Large intestine (tissue), 12 donors: ENCODE measurements at places on chromosomes 11 and 22. TPM values are rescaled to one million over a fixed set of nuclear protein-coding genes. Genes with fewer than 3 reads are reported as not detected.
A peak's percentile ranks its signal among the peaks of the same experiment; 100 is the strongest.

GRCh38 chr11:126594921-126595367, 239.5 kb downstream of the ST3GAL4 start:
- no peak overlapping the region for H3K4me3 ChIP-seq
- H3K36me3 ChIP-seq = no peaks in the 10 kb centered on the region
- no peak overlapping the region for H3K27ac ChIP-seq
- no peak for DNase-seq
- no peaks in the 10 kb centered on the region for H3K4me1 ChIP-seq
- peaks cover 11% of the 10 kb centered on the region for H3K27me3 ChIP-seq

DNA sequence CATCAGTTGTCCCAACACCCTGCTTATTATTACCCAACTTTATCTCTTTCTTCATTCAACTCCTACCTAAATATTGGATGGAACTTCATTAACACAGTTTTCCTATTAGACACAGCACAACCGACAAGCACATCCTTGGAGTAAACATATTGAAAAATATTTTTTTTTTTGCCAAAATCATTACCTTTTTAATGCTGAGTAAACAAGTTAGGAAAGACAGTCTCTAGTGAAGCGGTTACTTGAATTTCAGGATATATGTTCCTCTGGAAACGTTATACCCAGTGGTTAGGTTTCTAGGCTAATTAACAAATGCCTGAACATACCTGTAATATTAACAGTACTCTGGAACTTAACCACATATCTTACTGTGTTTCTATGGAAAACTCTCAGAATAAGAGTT, 11.4 kb downstream of the SESN3 start:
- H3K27ac ChIP-seq = no peak overlapping the region
- H3K4me1 ChIP-seq = no peaks in the 10 kb centered on the region
- H3K27me3 ChIP-seq = no peaks in the 10 kb centered on the region
- H3K36me3 ChIP-seq = no peaks in the 10 kb centered on the region
- no peak for DNase-seq

DNA sequence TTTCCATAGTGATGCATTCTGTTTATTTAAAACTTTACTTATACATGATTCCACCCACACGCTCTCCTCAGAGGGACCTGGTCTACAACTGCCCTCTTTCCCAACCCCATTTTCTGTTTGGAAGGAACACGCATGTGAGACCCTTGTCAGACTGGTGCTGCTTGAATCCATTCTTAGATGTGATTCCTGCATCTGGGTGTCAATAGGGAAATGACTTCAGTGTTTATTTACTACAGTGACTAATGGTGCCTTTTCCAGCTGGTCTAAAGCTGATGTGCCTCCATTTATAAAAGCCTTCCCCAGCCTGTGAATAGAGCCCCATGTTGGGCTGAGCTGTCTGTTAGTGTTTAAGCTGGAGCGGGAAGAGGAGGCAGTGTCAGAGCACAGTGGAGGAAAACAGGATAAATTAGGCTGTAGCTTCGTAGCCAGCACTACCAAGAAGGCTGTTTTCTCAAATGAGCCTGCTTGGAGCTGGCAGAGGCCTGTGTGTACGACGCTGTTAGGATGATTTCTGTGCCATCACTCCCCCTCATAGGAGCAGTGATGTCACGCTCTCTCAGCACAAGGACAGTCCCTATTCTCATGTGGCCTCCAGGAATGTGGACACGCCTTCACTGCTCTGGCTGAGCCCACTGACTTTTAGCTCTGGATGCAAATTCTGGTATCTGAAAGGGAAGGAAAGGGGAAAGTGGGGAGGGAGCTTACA, 18.9 kb upstream of the C11orf96 start:
- H3K4me3 ChIP-seq = no peak overlapping the region
- H3K27ac ChIP-seq = peak overlapping the region; percentile 91
- peaks cover 30% of the 10 kb centered on the region for H3K4me1 ChIP-seq
- DNase-seq = peak; percentile 56
- no peaks in the 10 kb centered on the region for H3K27me3 ChIP-seq
- H3K36me3 ChIP-seq = peaks cover 38% of the 10 kb centered on the region

DNA sequence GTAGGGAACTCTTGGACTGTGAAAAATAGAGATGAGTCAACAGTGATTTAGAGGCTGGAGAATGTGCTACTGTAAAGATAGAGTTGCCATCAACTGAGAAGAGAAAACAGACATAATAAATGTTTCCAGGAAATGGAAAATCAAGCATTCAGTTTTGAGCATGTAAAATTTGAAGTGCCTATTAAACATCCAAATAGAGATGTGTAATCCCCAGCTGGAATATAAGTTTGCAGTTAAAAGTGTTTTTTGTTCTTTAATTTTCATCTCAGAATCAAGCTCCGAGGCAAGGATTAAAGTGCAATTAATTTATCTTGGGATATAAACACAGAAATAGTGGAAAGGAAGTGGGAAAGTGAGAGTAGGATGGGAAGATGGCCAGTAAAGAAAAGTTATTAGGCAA, 666.0 kb upstream of the RAG2 start:
- no peak overlapping the region for H3K4me3 ChIP-seq
- H3K27ac ChIP-seq = no peak overlapping the region

DNA sequence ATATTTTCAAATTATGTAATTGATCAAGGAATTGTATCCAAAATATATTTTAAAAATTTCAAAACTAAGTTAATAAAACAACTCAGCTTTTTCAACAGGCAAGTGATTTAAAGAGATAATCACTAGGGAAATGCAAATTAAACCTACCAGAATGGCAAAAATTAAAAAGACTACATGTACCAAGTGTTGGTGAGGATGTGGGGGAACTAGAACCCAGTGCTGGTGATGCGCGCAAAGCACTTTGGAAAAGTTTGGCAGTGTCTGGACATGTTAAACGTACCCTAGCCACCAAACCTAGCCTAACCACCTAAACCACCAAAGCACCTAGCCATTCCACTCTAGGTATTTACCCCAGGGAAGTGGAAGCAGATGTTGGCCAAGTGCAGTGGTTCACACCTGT, 22.9 kb downstream of the PACSIN2 start:
- no peak for DNase-seq
- H3K4me1 ChIP-seq = peaks cover 45% of the 10 kb centered on the region
- H3K27ac ChIP-seq = no peak overlapping the region
- no peak overlapping the region for H3K4me3 ChIP-seq
- H3K27me3 ChIP-seq = no peaks in the 10 kb centered on the region

DNA sequence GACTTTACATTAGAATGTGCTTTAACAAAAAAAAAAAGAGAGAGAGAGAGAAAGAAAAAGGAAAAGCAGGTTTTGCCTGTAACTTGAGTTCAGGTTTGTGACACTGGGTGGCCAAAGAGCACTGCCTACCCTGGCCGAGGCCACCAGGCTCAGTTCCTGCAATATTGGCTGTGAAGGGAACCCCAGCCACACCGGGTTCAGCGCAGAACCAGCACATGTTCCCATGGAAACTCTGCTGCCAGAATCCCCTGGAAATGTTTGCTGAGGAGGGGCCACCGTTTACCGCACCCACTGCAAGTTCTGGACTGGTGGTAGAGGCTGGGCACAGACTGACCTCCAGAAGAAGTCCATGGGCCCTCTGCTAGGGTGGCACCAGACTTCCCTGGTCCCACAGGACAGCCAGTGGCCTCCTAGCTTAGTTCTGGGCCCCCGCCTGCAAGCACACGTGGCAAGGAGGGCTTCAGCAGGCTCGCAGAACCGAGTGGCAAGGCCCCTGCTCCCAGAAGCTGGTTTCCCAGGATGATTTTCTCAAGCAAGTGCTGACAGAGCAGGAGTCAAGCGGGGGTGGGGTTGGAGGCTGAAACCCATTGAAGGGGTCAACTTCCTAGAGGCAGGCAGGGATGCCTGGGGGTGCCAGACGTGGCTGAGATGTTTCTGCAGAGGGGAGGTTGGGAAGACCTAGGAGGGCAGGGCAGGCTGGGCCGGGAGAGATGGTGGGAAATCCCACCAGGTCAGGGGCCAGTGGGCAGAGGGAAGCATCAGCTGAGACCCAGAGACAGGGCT, 51.2 kb downstream of the NFAM1 start:
- H3K27ac ChIP-seq = no peak overlapping the region
- no peak overlapping the region for H3K4me3 ChIP-seq
- H3K27me3 ChIP-seq = no peaks in the 10 kb centered on the region
- H3K36me3 ChIP-seq = no peaks in the 10 kb centered on the region

DNA sequence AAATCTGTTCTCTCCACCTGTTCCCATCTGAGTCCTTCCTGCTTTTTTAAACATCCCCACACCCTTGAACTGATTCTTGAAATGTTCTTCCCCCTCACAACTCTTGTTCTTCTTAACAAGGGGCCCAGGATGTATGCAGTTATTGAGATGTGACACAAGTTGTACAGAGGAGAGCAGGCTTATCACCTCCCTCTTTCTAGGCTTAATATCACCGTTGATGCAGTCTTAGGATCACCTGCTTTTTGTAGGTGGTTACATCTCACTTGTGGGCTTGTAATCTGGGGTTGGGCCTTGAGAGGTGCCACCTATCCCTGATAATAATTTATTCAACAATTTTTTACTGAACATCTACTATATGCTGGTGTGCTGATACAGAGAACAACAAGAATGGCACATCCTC, 6.2 kb downstream of the CRYBB3 start:
- no peak for DNase-seq
- H3K4me3 ChIP-seq = no peak overlapping the region
- no peaks in the 10 kb centered on the region for H3K4me1 ChIP-seq
- H3K27me3 ChIP-seq = no peaks in the 10 kb centered on the region
- H3K36me3 ChIP-seq = no peaks in the 10 kb centered on the region
- no peak overlapping the region for H3K27ac ChIP-seq

DNA sequence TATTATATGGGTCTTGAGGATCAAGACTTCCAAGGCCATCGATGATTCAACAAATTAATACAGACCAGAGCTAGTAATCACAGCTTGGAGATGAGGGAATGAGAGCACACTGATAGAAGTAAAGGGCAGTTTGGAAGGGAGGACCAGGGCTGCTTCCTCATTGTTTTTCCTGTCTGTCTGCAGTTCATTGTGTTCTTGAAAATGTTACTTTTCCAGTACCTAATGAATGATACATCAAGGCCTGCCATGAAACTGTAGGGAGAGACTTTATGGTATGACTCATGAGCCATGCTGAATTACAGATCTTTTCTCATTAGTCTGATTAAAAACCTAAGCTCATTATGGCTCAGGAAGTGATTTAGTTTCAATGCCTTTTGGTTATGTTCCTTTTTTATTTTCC, 855.6 kb downstream of the KCNA4 start:
- no peak overlapping the region for H3K4me3 ChIP-seq
- no peaks in the 10 kb centered on the region for H3K36me3 ChIP-seq
- no peaks in the 10 kb centered on the region for H3K4me1 ChIP-seq
- DNase-seq = no peak

DNA sequence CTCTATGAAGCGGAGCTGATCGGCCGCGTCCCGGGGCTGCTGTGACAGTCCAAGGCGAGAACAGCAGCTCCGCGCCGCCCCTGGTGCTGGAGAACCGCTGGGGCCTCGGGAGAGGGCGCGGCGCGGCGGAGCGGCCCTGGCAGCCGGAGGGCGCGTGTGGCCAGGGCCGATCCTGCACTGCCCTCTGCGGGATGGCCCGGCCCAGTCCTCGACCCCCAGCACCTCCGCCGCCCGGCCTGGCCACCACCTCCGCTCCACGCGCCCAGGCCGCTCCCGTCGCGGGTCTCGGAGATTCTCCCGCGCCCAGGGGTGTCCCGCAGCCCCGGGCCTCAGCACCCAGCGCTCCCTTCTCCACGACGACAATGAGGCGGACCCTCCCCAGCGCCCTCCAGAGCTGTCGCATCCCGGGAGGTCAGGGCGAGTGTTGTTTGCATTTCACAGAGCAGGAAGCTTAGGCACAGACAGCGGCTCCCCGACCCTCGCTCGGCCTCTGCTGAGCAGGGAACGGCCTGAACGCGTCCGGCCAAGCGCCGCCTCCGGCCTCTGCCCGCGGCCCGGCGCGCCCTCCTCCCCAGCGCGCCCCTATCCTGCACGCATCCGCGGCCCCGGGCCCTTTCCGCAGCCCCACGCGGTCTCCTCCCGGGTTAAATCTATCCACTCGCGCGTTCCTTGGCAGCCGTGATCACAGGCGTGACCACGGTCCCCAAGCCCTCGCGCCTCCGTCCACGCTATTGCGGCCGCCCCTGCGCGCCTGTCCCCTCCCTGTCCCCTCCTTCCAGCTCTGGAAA, 109.7 kb downstream of the WNT7B start:
- no peak overlapping the region for H3K4me3 ChIP-seq
- H3K27me3 ChIP-seq = peaks cover 61% of the 10 kb centered on the region
- no peak for DNase-seq
- peaks cover 3% of the 10 kb centered on the region for H3K4me1 ChIP-seq
- no peak overlapping the region for H3K27ac ChIP-seq
- H3K36me3 ChIP-seq = no peaks in the 10 kb centered on the region

DNA sequence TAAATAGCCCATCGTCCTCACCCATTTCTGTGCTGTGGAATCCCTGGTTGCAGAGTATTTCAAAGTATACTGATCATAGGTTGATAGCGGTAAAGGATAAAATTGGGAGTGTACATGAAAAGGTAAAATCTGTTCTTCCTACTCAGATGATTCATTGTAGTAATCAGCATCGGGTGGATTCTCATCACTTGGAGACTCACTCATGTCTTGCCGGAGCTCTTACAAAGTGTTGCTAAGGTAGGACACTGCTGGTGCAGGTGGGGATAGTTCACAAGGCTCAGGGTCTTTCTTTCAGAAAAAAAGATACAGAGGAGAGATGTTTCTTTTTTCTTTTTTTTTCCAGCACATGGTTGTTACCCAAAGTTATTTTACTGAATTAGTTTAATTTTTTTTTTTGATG, 84.8 kb downstream of the MTNR1B start:
- H3K27ac ChIP-seq = no peak overlapping the region
- no peaks in the 10 kb centered on the region for H3K27me3 ChIP-seq
- DNase-seq = no peak
- H3K4me1 ChIP-seq = no peaks in the 10 kb centered on the region
- H3K4me3 ChIP-seq = no peak overlapping the region
- H3K36me3 ChIP-seq = no peaks in the 10 kb centered on the region

The PSMC3 gene
- 99.4 TPM for polyA plus RNA-seq

The C11orf65 gene
- polyA plus RNA-seq = 1.1 TPM

The RHOD gene
- 22.9 TPM for polyA plus RNA-seq

The IL10RA gene
- polyA plus RNA-seq = 8.6 TPM

The OR1S1 gene
- polyA plus RNA-seq = not detected

The TMA7B gene
- polyA plus RNA-seq = 0.21 TPM

The MUC2 gene
- polyA plus RNA-seq = 94.8 TPM

The BIRC2 gene
- polyA plus RNA-seq = 60.9 TPM

The OR8D4 gene
- not detected for polyA plus RNA-seq

The ARHGAP42 gene
- 18.2 TPM for polyA plus RNA-seq

The PLAAT5 gene
- polyA plus RNA-seq = 0.78 TPM

The GPR83 gene
- 1.2 TPM for polyA plus RNA-seq
